ENCODE measurements at places on chromosomes 12 and 14. TPM values are rescaled to one million over a fixed set of nuclear protein-coding genes. Genes with fewer than 3 reads are reported as not detected.

DNA sequence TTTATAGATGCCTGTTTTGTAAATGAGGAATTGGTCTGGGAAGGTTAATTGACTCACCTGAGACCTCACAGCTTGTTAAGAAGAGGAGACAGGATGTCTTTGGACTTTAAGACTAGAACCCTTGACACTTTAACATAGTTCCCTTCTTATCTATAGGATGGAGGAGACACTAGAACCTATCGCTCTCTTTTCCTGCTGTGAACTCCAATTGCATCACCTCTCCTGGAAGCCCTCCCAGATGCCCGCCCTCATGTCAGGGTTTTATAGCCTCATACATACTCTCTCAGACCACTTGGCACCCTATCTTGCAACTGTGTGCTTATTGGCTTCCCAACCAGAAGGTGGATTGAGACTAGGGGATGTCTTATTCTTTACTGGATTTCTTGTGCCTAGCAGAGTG is 2.5 kb upstream of the CTDSP2 start:
- DNase-seq, result no peak

DNA sequence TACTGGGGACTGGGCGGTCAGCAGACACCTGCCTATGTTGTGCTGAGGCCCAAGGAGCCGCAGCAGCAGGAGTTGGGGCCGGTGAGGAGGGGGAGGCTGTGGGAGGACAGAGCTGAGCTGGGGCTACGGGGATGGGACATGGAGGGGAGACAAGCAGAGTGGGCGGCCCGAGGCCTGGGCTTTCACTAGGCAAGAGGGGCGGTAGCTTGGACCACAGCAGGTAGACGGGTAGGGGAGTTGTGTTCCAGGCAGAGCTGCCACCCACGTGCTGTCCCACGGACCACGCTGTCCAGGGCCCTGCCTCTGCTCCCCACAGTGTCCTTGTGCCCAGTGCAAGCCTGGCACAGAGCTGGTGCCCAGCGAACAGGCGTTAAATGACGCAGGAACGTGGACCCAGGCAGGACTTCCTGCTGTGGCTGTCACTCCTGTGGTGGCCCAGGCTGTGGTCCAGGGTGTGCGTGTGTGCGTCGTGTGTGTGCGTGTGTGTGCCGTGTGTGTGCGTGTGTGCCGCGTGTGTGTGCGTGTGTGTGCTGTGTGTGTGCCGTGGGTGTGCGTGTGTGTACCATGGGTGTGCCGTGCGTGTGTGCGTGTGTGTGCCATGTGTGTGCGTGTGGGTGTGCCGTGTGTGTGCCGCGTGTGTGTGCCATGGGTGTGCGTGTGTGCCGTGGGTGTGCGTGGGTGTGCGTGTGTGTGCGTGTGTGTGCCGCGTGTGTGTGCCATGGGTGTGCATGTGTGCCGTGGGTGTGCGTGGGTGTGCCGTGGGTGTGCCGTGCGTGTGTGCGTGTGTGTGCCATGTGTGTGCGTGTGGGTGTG is 6.8 kb downstream of the CEP170B start:
- DNase-seq, result no peak

DNA sequence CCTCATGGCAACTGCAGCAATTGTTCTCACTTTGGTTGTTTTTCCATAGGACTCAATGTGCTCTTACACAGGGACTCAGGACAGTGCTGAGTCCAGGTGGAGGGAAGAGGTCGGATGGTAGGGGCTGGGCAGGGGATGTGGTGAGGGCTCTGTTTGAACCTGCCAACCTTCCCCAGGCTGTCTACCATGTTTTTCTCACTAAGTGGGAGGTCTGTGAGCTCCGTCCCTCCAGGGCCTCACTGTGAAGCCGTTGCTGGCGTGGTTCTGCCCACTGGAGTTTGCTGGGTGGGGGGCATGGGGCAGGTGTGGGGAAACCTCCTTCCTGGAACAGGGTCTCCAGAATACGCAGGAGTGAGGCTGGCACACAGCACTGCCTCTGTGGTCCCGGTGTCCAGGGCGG is 20.7 kb upstream of the PRMT8 start:
- no peak for DNase-seq

DNA sequence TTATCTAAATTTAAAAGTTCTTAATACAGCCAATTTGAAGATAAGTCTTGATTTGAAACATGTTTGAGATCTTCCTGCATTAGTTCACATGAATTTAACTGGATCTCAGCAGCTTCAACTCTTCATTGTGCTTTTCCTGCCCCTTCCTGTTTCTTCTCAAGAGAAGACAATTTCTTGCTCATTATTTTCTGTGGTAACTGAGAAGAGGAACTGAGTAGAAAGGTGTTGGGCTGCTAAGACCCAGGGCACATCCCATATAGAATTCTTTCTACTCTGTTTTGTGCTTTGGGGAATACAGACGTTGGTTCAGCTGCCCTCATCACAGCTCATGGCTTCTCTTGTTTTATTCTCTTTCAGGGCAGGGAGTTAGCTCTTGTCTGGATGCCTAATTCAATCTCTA is 110.2 kb downstream of the SNAPC1 start:
- DNase-seq, result no peak

- DNase-seq, result no peak
These were observed 599.7 kb downstream of the SLC16A7 start for GRCh38 chr12:60195483-60195882.

GRCh38 chr12:29463198-29463597 is 34.3 kb downstream of the OVCH1 start:
- DNase-seq, result no peak

DNA sequence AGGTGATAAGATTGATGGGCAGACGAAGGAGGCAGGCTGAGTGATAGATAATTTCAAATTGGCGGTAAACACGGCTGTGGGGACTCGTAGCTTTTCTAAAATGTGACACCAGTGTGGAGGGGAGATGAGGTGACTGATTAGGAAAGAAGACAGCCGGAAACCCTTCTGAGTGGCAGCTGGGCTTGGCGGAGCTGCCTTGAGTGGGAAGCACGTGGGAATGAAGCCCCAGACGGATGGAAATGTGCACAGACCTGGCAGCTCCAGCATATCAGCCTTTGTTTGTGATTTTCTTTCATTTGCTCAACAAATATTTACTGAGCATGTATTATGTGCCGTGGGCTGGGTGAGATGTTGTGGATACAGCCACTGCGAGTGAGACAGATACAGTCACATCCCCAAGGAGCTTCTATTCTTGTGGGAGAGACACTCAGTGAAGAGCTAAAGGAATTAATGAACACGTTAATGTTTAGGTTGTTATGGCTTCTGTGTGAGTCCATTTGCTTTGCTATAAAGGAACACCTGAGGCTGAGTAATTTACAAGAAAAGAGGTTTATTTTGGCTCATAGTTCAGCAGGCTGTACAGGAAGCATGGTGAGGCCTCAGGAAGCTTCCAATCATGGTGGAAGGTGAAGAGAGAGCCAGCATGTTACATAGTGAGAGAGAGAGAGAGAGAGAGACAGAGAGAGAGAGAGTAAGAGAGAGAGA is 65.5 kb upstream of the LHX5 start:
- DNase-seq, result no peak

DNA sequence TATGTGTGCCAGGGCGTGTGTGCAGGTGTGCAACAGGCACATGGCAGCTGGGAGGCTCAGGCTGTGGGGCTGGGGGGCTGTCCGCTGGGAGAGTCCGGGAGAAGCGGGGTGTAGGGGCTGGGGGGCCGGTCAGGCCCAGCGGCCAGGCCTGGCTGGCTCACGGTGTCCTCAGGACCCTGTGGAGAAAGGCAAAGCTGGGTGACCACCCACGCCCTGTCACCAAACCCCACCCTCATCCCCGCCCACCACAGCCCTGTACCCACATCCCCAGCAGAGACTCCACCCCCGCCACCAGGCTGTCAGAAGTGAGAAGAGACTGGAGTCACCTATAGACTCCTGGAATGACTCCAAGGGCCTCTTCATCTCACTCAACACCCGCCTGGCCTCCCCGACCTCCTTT is 85.3 kb downstream of the SCARB1 start:
- DNase-seq, result no peak

DNA sequence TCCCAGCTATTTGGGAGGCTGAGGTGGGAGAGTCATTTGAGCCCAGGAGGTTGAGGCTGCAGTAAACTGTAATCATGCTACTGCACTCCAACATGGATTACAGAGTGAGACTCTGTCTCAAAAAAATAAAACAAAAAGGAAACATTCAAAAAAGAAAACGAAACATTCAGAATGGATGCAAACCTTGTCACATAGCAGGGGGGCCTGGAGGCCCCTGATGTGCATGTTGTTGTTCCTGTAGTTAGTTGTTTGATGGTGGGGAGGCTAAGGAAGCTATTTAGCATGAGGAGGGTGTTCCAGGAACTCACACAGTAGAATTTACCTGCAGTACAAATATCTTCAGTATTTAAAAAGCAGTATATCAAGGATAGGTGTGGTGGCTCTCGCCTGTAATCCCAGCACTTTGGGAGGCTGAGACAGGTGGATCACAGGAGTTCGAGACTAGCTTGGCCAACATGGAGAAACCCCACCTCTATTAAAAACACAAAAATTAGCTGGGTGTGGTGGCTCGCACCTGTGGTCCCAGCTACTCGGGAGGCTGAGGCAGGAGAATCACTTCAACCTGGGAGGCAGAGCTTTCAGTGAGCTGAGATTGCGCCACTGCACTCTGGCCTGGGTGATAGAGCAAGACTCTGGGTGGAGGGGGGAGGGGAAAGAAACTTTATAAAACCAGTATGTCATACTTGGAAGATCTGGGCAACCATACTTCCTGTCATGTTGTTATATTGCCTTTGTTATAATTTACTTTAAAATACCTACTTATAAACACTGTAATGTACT is 17.6 kb upstream of the AEBP2 start:
- no peak for DNase-seq

GRCh38 chr14:32186248-32186647 is 15.6 kb upstream of the RNU6-7 start:
- DNase-seq, result no peak

The KLRC2 gene
- total RNA-seq, result not detected

The PLEKHD1 gene
- total RNA-seq, result not detected

The DTX3 gene
- 2.8 TPM for total RNA-seq

Measured in IMR-90 (cell line).